KG1 (cell line): ENCODE measurements at places on chromosomes 7 and 10.

DNA sequence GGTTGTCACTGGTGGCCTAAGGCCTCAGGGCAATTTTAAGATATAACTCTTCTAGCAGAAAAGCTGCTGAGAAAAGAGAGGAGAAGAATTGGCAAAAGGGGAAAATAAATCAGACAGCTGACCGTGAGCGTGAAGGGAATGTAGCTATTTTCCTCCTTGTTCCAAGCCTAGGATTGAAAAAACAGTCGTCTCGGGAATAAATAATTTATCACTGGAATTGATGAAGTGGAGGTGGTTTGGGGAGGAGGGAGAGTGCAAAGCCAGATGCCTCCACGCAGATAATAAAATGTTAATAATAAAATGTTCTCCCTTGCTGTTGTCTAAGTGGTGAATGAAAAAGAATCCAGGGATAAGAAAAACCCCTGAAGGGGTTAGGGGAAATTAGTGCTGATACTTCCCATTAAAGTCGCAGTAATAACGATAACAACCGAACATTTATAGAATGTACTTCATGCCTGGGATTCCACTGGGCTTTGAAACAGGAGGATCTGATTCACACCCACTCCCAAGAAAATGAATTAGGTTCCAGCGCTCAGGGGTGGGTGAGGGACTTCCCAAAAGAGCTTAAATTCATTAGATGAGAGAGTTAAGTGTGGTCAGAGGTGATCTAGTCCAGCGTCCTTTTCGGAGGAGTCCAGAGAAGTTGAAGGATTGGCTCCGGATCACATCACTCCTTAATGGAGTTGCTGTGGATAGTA is 27.3 kb downstream of the BAMBI start:
- no peak for DNase-seq

DNA sequence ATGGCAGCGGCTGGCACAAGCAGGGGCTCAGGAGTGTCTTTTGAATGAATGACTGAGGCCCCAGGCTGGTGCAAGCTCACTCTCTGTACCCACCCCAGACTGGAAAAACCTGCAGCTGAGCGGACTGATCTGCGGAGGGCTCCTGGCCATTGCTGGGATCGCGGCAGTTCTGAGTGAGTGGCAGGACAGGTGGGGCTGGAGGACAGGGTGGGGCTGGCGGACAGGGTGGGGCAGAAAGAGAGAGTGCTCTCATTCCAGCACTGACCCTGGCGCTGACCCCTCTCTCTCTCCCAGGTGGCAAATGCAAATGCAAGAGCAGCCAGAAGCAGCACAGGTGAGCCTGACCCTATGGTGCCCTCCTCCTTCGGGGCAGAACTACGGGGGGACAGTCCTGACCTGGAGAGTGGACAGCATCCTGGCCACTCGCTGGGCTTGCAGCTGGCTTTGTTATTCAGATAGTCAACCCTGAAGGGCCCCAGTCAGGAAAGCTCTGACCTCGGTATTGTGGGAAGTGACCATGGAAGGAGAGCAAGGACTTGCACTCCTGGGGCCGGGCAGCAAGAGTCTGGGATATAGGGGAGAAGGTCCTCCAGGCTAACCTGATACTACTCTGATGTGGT is 4.1 kb downstream of the FXYD4 start:
- no peak for DNase-seq

GRCh38 chr7:100778061-100778621 is 44.7 kb downstream of the ZAN start:
- DNase-seq: no peak

GRCh38 chr10:102782673-102783551 is 39.2 kb downstream of the WBP1L start:
- DNase-seq: no peak

- DNase-seq: no peak
Measured at GRCh38 chr10:59825932-59826331, 72.7 kb upstream of the MRLN start.

GRCh38 chr10:61172182-61172926 is 228.4 kb upstream of the RHOBTB1 start:
- no peak for DNase-seq

- no peak for DNase-seq
Measured at GRCh38 chr7:47710201-47710935, 128.5 kb upstream of the TNS3 start.

DNA sequence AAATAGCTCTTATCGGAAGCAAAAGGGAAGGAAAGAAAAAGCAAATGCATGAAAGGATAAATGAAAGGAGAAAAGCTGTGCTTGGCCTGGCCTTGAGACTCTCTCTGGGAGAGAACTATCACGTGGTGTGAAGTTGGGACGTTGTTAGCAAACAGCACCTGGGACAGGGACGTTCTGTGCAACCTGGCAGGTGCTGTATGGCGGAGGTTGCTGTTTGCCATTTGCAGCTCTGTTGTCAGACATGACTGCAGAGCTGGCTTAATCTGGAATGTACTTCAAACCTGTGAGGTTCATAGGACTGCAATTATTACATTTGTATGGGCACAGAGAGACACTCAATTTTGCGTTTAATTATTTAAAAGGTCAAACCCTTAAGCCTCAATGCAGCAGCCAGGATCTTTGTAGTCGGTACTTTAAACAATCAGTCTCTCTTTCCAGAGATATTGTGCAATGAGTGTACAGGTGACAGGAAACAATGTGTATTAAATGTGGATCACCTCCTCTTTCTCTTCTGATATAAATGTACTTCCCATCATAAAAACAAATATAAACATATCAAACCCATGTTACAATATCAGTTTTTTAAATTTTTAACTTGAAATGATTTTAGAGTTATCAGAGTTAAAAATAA is 800.5 kb upstream of the KCND2 start:
- no peak for DNase-seq

- DNase-seq: no peak
Measured at GRCh38 chr7:14978687-14979086, 76.1 kb upstream of the DGKB start.

GRCh38 chr7:43824963-43825362 is 44.4 kb downstream of the MRPS24 start:
- DNase-seq: no peak
